ENCODE measurements at places on chromosomes 4 and X.

GRCh38 chr4:7066493-7066892, 1.4 kb downstream of the GRPEL1 start:
- no peak for DNase-seq

- DNase-seq = no peak
These were observed 3.6 kb upstream of the PDE5A start for GRCh38 chr4:119632216-119632615.

DNA sequence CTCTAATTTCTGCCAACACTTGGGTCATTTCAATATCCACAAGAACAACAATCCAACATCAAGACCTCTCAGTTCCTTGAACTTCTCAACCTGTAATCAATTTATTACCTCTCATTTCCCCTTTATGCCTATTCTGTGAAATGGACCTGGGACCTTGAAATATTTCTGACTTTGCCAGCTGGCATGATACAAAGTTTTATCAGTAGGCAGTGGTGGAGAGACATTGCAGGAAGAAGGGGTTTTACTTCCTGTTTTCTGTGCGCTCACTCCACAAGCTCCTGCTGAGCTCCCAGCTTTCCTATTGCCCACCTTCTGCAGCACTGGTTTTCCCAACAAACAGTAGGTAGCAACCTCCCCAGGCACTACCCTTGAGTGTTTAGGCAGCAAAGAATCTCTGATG, 3.5 kb upstream of the ARHGEF6 start:
- DNase-seq = no peak

GRCh38 chr4:182884040-182884439, 33.1 kb downstream of the DCTD start:
- no peak for DNase-seq

GRCh38 chr4:140604544-140604943, 35.8 kb upstream of the UCP1 start:
- no peak for DNase-seq

- no peak for DNase-seq
These were observed 50.0 kb downstream of the FGFBP1 start for GRCh38 chr4:15888515-15888914.

DNA sequence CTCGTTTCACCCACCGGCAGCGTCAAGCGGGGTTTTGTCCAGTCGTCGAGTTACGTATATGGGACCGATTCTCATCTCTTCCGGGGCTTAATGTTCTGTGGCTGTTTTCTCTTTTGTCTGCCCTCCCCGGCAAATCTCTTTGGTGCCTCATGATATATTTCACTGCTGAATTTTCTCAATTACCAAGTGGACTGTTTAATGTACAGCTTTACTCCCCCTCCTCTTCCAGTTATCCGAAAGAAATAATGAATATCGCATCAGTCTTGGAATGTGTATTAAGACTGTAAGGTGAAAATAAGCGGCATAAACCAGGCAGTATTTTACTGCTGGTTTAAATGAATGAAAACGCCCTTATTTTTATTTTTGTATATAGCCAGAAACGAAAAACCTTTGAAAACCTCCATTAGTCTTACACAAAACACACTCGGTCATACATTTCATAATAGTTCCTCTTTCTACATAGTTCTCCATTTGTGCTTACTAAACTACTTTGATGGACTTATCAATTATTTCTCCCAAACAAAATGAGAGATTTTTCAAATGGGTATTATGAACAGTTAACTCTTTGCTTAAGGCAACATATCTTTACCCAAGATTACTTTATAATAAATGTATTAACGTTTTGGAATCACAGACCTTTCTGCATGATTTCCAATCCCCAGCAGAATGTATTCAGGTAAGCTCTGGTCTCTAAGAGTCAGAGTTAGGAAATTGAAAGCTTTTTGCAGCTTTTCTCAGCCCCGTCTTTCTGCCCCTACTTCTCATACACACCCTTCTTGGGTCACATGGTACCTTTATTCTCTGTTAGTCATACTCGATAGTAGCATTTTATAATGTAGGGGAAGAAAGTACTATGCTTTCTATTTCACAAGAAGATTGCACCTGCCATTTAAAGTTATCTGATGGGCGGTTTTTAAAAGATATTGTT, 979 bp downstream of the RP2 start:
- no peak for DNase-seq

- DNase-seq = no peak
These were observed 111.7 kb downstream of the NFKB1 start for GRCh38 chr4:102612824-102613366.

- no peak for DNase-seq
These were observed 96.7 kb downstream of the CORIN start for GRCh38 chr4:47741200-47741599.

DNA sequence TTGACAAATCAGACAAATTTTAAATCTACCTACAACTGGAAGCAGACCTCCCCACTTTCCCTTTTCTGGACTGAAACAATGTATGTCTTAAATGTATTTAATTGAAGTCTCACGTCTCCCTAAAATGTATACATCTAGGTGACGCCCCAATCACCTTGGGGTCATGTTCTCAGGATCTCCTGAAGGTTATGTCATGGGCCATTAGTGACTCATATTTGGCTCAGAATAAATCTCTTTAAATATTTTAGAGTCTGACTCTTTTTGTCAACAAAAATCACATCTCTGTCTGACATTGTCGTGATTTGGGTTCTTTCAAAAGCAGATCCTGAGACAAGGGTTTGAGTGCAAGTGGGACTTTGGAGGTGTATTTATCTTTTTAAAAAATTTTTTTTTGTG, 26.2 kb upstream of the BOD1L1 start:
- no peak for DNase-seq

GRCh38 chrX:6292599-6292998, 63.9 kb upstream of the NLGN4X start:
- DNase-seq = no peak

DNA sequence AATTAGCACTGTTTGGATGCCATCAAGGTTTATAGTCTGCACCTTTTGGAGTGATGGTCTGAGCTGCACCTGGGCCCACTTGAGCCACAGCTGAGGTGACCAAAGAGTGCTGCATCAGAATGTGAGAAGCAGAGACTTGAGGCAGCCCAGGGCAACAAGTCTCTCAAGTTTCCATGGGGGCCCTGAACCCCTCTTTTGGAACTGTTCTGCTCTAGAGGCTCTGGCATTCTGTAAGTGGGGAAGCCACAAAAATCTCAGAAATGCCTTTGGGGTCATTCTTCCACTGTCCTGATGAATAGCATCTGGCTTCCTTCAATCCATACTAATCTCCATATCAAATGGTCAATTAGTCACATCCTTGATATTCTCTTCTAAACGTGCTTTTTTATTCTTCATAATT, 298.4 kb upstream of the MAOA start:
- no peak for DNase-seq

- no peak for DNase-seq
These were observed 62.6 kb downstream of the COQ2 start for GRCh38 chr4:83221897-83222441.

DNA sequence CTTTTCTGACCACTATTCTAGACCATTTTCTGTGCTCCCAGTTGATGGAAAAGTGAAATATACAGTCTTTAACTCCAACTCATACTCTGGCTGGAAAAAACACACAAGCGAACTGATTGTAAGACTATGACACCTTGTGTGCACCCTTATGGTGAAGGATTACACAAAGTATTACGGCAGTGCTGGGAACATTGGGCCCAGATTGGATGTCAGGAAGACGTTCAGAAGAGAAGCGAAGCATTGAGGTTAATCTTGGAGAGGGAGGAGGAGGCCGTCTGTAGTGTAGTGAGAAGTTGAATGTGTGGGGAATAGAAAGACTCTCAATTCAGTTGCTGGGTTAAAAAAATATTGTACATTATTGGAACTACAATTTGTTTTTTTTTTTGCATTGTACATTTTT, 50.0 kb downstream of the GRIA2 start:
- DNase-seq = no peak

DNA sequence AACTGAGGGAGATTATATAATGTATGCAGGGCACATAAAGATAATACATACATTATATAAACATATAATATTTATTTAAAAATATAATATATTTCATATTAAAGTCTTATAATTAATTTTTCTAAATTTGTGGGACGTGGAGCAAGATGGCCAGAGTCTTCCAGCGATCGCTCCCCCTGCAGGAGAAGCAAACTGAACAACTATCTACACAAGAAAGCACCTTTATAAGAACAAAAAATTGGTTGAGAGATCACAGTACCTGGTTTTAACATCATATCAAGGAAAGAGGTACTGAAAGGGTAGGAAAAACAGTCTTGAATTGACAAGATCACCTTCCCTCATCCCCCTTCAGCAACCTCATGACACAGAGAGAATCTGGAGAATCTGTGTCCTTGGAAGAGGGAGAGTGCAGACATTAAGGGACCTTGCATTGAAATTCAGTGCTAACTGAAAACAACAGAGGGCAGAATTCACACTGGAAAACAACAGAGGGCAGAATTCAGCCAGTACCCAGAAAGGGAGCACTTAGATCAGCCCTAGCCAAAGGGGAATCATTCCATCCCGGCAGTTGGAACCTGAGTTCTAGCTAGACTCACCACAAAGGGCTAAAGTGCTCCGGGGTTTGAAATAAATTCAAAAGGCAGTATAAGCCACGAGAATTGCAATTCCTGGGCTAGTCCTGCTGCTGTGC, 262.5 kb upstream of the NDST3 start:
- DNase-seq = no peak

DNA sequence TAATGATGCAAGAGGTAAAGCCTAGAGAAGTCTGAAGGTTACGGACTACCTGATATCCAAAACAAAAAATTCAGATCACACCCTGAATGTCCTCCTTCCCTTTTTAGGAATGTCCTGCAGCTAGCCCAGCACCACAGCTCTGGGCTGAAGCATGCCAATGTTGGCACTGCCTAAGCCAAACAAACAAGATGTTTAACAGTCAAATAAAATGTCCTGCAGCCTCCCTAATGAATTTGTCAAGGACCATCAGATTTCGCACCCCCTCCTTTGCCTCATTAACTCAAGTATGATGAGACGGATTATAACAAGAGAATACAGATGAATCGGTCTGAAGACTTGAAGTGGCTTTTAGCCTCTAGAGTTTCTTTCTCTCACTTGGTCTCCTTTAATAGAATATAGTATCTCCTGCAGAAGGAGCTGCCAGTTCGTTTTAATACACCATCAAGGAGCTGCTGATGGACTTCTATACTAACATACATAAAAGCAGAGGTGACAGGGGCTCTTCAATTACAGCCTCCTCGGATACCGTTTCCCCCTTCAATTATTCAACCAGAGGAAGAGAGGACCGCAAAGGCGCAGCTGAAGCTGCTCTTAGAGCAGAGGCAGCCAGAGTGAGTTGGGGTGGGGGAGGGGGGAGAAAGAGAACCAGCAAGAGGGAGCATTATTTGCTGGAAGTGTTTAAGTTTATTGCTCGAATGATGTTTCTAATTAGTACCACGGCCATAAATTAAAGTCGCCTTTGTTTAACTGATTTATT, 3.0 kb upstream of the MAB21L2 start:
- DNase-seq = no peak

GRCh38 chrX:42818151-42818921, 40.4 kb upstream of the PPP1R2C start:
- no peak for DNase-seq

DNA sequence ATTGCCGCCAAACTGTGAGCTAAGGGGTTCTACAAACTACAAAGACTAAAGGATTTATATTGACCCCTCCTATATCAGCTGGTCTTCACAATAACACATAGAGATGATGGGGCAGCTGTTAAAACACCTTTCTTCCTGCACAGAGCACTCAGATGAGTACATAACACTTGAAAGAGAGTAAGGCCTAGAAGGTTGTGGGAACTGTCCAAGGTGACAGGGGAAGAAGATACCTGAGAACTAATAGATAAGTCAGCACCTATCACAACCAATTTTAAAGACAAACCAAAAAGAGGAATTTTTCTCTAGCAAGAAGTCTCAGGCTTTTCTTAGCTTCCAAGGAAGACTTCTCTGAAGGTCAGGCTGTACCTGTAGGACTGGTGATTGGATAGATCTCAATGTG, 19.1 kb upstream of the CXCL6 start:
- DNase-seq = no peak

DNA sequence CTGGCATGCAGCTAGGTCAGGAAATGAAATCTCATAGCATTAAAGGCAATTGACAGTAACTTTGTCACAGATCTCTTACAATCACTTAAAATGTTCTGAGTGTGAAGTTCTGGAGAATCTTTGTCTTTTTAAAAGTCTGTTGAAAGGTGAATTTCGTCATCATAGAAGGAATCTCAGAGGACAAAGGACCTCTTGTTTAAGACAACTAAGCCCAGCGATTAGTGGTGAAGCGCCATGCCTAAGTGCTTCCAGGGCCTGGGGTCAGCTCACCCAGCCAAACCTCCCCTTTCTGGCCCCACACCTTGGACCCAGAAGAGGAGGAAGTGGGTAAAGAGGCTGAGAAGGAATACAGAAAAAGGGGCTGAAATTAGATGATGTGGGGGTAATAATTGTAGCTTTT, 8.5 kb downstream of the FRMD7 start:
- no peak for DNase-seq

GRCh38 chr4:67456577-67457196, 88.6 kb downstream of the CENPC start:
- DNase-seq = no peak

- no peak for DNase-seq
These were observed 688 bp downstream of the GPR101 start for GRCh38 chrX:137032841-137033773.

- no peak for DNase-seq
These were observed 507 bp downstream of the MFAP3L start for GRCh38 chr4:170025523-170026252.

- DNase-seq = no peak
These were observed 1.8 kb downstream of the STIM2 start for GRCh38 chr4:26862381-26862915.

DNA sequence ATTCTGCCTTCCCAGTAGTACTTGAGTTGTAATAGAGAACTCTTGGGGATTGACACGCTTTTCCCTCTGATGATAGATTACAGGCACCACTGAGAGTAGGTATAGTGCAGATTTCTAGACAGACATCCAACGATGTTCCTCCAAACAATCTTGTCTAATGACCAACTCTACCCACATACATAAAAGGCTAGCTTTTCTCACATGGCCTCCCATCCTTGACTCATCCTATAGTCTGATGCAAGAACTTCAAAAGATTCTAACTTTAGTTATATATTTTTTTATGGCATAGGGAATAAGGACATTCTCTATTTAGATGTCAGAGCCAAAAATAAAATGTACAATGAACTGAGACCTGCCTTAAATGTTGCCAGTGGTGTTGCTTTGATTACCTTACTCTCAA, 60.9 kb downstream of the GLRA2 start:
- DNase-seq = no peak

DNA sequence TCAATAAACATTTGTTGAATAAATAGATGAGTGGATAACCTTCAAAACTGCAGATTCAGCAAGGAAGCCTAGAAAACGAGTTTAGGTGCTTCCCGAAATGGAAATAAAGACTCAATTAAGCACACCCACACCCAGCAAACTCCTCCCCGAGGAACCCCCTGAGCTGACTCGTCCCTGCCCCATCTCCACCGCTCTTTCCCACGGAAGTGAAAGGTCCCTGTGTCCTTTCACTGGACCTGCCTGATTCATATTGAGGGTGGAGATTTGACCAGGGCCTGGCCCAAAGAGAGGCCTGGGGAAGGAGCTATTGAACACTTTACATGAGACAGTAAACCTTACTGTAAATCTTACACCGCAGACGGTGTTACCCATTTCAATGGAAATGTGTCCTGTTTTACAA, 129.1 kb downstream of the CPZ start:
- no peak for DNase-seq
